ENCODE measurements at places on chromosomes 3 and 15.

DNA sequence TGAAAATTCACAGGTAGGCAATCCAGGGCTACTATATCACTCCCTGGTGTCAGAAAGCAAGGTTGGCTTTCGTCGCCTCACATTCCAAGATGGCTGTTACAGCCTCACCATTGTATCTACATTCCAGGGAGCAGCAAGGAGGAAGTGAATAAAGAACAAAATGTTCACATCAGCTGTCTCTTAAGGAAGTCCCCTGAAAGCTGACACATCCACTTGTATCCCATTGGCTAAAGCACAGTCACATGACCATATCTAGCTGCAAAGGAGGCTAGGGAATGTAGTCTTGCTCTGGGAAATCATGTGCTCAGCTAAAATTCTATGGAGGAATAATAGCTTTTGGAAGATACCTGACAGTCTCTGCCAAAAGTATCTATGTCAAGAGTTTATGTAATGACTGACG is 12.8 kb upstream of the GATA2 start:
- no peak for DNase-seq

DNA sequence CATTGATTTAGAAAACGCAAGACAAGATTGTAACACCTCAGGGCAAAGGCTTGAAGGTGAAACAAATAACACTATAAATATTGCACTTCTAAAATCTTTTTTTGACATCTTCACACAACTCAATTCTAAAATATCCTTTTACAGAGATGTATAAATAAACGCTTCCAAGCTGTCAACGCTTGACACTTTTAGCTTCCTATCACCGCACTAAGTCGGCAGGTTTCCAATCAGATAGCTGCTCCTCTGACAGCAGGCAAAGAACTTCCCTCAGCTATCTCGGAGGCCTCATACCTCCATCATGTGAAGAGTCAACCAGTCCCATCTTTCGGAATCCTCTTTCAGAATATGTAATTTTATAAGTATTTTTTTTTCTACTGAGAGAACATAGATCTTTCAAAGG is 71.0 kb downstream of the PCOLCE2 start:
- DNase-seq, result no peak

DNA sequence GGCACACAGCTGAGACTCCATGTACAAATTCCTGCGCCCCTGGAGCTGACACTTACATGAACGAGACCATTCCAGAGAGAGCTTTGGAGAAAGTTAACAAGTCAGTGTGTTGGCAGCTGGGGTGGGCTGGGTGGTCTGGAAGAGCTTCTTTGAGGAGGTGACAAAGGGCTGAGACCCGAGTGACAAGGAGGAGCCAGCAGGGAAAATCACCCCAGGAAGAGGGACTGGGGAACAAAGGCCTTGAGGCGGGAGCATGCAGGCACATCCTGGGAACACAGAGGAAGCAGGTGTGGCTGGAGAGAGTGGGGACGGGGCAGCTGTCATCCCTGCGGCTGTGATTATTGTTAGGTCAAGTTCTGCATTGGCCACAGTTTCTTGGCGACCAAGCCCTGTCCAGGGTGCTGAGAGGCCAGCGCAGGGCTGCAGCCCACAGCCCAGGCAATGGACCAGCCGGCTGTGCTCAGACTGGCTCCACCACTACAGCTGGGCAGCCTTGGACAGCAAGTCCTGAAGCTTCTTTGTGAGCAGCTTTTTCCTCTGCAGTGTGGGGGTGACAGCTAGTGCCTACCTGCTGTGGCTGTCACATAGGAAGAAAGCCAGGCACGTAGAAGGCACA is 34.2 kb upstream of the PRR23E start:
- no peak for DNase-seq

DNA sequence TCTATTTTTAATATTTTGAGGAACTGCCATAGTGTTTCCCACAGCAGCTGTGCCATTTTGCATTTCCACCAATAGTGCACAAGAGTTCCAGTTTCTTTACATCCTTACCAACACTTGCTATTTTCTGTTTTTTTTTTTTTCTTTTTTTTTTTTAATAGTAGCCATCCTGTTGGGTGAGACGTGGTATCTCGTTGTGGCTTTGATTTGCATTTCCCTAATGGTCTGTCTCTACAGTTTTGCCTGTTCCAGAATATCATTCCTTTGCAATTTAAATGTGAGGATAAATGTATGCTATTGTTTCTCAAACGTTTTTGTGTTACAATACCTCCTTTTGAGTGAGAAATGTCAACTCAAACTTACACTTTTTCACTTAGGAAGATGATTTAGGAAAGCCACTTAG is 22.4 kb downstream of the RCN2 start:
- no peak for DNase-seq

DNA sequence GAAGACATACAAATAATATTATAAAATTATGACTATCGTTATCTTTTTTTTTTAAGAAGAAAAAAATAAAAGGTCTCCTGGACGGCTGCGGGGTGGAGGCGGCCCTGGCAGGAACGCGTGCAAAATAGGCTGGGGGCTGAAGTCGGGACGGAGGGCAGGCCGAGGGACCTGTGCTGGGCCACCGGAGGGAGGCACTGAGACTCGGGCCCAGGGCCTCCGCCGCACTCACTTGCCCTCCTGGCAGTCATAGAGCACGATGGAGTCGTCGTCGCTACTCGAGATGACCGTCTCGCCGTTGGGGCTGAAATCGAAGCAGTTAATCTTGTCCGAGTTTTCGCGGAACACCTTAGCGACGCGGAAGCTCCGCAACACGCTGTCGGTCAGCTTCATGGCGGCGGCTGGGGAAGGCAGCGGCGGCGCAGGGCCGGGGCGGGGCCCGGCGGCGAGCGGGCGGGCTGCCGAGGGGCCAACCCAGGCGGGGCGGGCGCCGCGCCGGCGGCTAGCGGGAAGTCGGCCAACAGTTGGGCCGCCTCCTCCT is 408 bp downstream of the WDR82 start:
- no peak for DNase-seq
